ENCODE measurements at places on chromosomes 2 and 18. TPM values are rescaled to one million over a fixed set of nuclear protein-coding genes. Genes with fewer than 3 reads are reported as not detected.

CCDC138 gene
- total RNA-seq: 5.8 TPM

KCTD1 gene
- total RNA-seq: 0.74 TPM

POTEF gene
- not detected for total RNA-seq

SLC14A1 gene
- total RNA-seq: 5.2 TPM

NDC80 gene
- total RNA-seq: 6.3 TPM

GEN1 gene
- 4.6 TPM for total RNA-seq

C2orf72 gene
- not detected for total RNA-seq

CD8B2 gene
- total RNA-seq: not detected

MEP1B gene
- not detected for total RNA-seq

RAX gene
- not detected for total RNA-seq

CREG2 gene
- 0.03 TPM for total RNA-seq

CLHC1 gene
- 4.4 TPM for total RNA-seq

NABP1 gene
- total RNA-seq: 32.9 TPM

PLB1 gene
- total RNA-seq: 1.3 TPM

CELF4 gene
- not detected for total RNA-seq

BUB1 gene
- 1.6 TPM for total RNA-seq

G6PC2 gene
- not detected for total RNA-seq

AKAIN1 gene
- not detected for total RNA-seq

EIF4E2 gene
- 45.9 TPM for total RNA-seq

CSRNP3 gene
- not detected for total RNA-seq

KCNK3 gene
- total RNA-seq: not detected

CHRND gene
- not detected for total RNA-seq

ATAD2B gene
- 30.7 TPM for total RNA-seq

ITPRIPL1 gene
- 5.7 TPM for total RNA-seq

HOXD13 gene
- not detected for total RNA-seq

NPPC gene
- total RNA-seq: 0.34 TPM

Measured in CD4-positive, alpha-beta T cell (primary cell).